Stimulated activated CD8-positive, alpha-beta memory T cell treated with anti-CD3 and anti-CD28 coated beads, Interleukin-4, amount 100 ng/mL, for 4 hours (primary cell): ENCODE measurements at places on chromosomes 1 and 21.

DNA sequence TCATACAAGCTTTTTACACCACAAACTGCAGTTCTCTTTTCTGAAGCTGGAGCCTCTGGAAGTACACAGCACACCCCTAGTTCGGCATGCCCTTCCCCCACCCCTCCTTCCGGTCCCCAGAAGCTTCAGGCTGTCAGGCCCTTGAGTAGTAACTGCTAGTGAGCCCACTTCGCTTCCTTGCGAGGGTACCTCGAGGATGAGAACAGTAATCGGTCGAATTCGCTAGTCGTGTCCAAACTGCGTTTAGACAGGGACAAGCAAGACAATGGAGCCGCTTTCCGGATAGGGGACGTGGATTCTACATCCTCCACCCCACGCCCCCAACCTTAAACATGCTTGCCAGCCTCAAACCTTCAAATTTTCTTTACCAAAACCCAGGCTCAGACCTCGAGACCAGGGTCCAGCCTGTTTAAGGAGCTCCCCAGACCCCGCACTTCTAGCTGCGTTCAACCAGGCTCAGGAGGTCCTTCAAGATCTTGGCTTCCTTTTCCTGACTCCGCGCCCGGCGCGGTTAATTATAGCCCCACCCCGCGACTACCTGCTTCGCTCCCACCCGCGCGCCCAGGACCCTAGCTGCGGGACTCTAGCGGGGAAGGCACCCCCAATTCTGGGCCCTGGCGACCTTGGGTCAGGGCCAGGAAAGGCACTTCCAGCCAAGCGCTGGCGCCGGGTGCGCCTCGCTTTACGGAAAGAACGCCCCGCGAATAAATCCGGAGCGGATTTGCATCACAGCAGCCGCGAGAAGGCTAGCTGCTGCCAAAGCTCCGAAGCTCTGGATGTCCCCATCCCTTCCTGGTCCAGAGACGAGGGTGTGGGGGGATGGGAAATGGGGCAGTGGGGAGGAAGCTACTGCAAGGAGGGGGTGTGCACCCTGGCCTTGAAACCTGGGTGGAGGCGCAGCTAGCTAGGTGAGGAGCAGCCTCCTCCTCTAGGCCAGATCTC, 8.1 kb upstream of the TSPAN1 start:
- DNase-seq, result peak; percentile 4

GRCh38 chr1:48753293-48753692, 23.4 kb downstream of the BEND5 start:
- DNase-seq, result no peak

GRCh38 chr1:110718452-110718851, 43.7 kb upstream of the KCNA3 start:
- DNase-seq, result no peak

DNA sequence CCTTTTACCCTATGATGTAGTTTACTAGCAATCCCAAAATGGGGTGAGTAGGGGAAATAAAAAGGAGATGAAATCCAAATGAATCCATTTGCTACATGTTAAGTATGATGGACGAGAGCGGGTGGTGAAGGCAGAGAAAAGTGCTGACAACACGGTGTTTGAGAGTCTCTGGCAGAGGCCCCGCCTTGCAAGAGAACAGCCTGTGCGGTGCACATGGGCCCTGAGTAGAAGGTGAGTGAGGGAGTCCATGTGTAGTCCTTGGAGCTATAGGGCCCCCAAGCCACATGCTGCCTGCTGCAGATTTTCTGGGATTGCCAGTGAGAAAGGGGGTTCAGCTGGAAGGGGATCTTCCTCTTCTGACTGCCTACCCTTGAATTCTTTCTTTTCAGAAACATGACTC, 177.1 kb downstream of the TNR start:
- DNase-seq, result no peak

- DNase-seq, result no peak
Measured at GRCh38 chr1:209989525-209989924, 51.5 kb downstream of the SYT14 start.

GRCh38 chr1:162930532-162930931, 69.6 kb upstream of the CCDC190 start:
- DNase-seq, result no peak

DNA sequence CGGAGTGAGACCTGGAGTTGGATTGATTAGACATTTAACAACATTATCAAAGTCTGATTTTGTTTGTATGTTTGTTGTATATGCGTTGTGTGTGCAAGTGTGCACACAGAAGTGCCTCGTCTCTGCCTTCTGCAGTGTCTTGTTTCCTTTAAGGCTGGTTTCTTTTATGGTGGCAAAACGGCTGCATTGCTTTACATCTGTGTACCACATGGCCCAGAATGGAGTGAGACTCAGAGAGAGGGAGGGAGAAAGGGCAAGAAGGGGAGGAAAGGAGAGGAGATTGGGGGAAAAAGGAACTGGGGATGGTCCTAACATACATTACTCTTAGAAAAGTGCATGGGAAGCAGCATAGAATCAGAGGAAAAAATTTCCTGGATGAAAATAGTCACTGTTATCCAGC, 99.7 kb upstream of the WLS start:
- no peak for DNase-seq

DNA sequence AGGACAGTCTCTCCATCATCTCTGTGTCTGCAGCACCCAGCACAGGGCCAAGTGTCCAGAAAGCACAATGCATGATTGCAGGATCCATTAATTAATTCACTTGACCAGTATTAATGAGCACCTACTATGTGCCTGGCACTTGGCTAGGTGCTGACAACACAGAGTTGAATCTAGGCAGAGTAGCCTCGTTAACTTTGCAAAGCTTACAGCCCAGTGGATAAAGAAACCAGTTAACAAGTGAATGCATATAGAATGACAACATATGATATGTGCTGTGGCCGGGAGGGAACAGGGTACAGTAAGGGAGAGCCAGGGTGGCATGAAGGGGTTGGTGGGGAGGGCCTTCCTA, 10.9 kb downstream of the SLC1A7 start:
- DNase-seq, result no peak

DNA sequence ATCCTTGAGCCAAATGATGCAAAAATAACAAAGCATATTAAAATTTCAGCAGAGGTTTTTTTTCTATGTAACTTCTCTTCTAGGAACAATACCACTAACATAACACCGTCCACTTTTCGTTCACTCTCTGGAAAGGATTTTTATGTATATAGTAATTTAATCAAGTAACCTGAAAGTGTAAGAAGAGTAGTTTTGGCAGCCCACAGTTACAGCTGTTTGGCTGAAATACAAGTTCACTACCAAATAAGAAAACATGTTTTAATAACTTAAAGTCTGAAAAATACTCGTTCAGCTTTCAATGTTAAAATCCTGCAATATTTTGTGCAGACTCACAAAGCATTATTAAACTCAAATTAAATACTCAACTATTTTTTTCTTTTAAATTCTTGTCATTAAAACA, 896.8 kb upstream of the ADGRL4 start:
- no peak for DNase-seq

- DNase-seq, result no peak
Measured at GRCh38 chr21:42770717-42771502, 108.4 kb downstream of the WDR4 start.

GRCh38 chr1:203797948-203798655, 2.7 kb downstream of the ZBED6 start:
- DNase-seq, result no peak

DNA sequence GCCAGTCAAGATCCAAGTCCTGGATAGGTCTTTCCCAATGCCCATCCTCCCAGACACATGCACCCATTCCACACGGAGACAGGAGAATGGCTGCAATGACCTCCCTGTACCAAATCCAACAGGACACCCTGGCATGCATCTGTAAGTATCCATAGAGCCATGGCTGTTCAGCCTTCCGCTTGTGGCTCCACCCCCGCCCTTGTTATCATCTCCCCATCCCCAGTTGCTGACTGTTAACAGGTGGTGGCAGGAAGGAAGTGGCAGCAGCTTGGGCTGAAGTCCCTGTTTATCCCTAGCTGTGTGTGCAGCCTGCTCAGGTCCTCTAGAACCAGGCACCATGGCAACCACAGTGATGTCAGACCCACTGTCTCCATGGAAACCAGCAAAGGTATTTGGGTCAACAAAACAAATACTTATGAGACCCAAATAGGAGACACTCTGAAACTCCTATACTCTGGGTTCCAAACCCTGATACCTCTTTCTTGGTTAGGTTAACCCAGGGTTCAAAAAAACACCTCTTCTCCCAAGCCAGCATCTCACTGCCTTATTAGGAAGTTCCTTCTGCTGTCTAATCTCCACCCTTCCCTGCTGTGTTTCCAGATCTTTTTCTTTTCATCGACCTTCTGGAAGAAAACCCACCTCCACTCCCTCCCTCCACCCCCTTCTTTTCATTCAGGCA, 721 bp downstream of the PBXIP1 start:
- peak; percentile 49 for DNase-seq

- DNase-seq, result no peak
Measured at GRCh38 chr1:166852918-166853317, 13.6 kb downstream of the POGK start.

GRCh38 chr1:61152066-61152465, 69.7 kb downstream of the NFIA start:
- DNase-seq, result no peak

DNA sequence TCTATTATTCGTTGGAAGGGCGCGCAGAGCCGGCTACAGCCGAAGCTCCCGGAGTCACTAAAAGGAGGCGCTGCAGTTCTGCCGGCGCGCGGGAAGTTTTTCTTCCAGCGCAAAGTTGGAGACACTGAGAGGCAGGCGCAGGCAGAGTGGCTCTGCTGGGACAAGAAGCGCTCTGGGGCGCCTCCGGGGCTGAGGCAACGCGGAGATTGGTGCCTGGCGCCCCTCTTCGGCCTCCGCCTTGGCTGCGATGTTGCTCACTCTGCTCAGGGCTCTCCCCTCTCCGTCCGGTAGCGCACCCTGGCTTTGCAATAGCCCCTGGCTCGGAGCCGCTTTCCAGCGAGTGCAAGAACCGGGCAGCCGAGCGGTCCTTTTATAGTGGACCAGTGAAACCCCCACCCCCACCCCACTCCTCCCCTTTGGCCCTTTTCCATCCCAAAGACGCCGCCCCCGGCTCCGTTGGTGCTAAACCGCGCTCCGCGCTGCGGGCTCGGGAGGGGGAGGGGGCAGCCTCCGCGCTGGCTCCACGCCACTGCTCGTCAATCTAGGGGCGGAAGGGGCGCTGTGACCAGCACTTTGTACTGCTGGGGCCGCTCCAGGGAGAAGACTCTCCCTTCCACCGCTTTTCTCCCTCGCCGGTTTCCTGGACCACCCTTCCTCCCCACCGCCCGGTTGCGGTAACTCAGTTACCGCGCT, at the start of gene ADAMTS1:
Gene ADAMTS1, minus strand, starts transcription at position 344 of the 693 bp plus-strand sequence. CDS start 455 bp downstream, outside the sequence.
- no peak for DNase-seq

DNA sequence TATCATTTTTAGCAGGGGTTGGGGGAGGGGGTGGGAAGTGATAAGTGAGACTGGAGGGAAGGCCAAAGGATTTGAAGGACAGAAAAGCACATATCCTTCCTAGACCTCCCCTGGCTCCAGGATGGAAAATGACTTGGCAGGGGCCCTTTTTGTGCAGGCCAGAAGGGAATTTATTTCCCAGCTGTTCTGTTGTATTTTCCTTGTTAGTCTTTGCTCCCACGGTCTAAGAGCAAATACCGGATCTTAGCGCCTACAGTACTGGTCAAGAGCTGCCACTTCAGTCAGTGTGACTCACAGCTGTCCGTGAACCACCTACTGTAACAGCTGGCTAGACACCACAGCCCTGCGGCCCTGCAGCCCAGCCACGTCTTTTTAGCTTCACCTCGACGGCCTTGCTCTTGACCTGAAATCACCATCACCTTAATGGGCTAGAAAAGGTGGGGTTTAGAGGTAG, 51.0 kb upstream of the ERRFI1 start:
- no peak for DNase-seq

- DNase-seq, result no peak
Measured at GRCh38 chr1:205247130-205247921, 19.6 kb downstream of the TMCC2 start.

DNA sequence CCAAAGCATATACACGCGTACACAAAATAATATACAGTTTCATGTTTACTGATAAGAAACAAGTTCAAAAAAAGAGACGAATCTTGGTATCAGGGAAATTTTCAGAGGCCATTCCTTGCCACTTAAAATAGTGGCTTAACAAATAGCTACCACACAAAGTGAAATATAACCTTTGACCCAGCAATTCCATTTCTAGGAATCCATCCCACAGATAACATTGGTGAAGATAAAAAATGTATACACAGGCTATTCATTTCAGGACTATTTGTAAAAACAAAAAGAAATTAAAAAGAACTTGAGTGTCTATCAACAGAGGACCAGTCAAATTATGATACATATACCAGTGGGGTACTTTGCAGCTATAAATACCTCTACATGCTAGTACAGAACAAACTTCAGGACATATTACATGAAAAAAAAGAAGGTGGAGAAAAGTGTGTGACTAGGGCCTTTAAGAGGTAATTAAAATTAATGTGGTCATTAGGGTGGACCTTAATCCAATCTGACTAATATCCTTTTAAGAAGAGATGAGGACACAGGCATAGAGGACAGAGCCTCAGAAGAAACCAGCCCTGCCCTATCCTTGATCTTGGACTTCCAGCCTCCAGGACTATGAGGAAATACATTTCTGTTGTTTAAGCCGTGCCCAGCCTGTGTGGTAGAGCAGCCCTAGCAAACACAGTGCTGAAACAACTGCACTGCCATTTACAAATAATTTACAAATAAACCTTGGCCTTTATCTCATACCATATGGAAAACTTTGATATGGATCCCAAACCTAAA, 7.8 kb downstream of the UBE2G2 start:
- DNase-seq, result no peak

GRCh38 chr1:51961231-51961630, 29.3 kb downstream of the RAB3B start:
- DNase-seq, result no peak

- DNase-seq, result no peak
Measured at GRCh38 chr1:93714356-93714755, 32.7 kb upstream of the BCAR3 start.

GRCh38 chr21:34148419-34148804, 75.0 kb downstream of the MRPS6 start:
- no peak for DNase-seq

- no peak for DNase-seq
Measured at GRCh38 chr1:17239420-17239819, 9.5 kb upstream of the PADI3 start.

DNA sequence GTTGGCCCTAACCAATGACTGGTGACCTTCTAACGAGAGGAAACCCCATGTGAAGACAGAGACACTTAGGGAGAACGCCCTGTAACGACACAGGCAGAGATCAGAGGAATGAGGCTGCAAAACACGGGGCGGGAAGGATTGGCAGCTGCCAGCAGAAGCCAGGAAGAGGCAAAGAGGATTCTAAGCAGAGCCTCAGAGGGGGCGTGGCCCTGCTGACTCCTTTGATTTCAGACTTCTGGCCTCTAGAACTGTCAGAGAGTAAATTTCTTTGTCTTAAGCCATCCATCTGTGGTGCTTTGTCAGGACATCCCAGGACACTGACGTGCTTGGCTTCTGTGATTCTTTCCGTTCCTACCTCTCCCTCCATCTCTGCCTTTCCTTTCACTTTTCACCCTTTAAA, 79.3 kb downstream of the SH3BGR start:
- no peak for DNase-seq

- DNase-seq, result no peak
Measured at GRCh38 chr1:198811449-198811848, 172.6 kb downstream of the PTPRC start.

DNA sequence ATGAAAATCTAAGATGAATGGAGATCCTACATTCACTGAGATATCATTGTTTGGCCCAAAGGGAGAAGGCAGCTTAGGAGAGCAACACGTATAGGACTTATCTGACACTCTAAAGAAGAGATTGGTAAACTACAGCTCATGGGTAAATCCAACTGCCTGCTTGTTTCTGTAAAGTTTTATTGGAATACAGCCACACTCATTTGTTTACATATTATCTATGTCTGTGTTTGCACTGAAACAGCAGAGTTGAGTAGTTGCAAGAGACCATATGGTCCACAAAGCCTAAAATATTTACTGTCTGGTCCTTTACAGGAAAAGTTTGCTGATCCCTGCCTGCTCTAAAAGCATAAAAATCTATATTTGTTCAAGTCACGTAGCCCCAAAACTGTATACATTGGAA, 14.3 kb upstream of the LRRC53 start:
- no peak for DNase-seq
